Right renal cortex interstitium (tissue), 3 donors: ENCODE measurements at places on chromosomes 6 and 20. TPM values are rescaled to one million over a fixed set of nuclear protein-coding genes. Genes with fewer than 3 reads are reported as not detected.

DNA sequence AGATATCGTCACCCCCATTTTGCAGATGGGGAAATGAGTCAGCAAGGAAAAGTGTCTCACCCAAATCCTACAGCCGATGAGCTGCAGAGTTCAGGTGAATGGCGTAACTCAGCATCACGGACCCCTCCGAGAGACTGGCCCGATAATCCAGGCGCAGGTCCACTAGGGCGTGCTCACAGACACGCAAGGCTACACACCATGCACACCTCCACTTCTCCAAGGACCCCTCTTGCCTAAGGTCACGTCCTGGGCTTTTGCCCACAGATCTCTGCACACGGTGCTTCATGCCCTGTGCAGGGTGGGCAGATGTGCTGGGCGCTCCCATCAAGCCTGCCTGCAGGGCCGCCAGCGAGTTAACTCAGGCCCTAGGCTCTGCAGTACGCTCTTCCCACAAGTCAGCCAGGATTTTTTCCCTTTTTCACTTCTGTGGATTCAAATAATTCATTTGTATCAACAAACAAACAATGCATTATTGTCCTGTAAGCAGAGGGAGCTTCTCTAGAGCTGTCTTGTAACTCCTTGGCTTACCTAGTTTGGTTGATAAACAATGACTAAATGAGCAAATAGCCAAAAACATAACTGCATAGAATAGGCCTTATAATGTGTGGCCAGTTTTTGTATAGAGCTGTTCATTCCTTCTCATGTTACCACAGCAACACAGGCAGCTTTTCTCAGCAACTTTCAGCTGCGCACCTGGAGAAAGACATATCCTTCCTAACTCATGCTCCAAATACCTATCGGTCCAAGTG is 139.1 kb downstream of the AGPAT4 start:
- no peak for DNase-seq

DNA sequence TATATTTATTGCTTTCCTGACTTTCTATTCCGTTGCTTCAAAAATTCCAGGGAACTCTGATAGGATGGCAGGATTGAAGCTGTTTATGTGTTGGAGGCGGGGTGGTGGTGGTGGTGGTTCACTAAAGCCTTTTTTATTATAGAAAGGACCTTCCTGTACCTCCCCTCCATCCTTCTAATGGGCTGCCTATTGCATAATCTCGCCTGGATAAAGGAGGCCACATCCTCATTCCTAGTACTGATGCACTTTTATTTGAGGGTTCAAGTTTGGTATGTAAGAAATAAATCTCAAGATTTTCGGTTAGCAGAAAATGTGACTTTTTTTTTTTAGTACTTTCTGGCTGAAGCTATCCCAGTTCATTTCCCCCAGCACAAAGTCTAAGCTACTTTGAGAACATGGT is 18.7 kb upstream of the CTAGE9 start:
- DNase-seq: no peak

Gene CLPSL2
- polyA plus RNA-seq: not detected

Gene MAFB
- 128 TPM for polyA plus RNA-seq
